ENCODE measurements at places on chromosomes 5 and 9. TPM values are rescaled to one million over a fixed set of nuclear protein-coding genes. Genes with fewer than 3 reads are reported as not detected.

FOXD4L5 gene
- total RNA-seq: 0.15 TPM

DRD1 gene
- under 0.01 TPM for total RNA-seq

IL4 gene
- total RNA-seq: not detected

LSM11 gene
- total RNA-seq: 3.5 TPM

DENND1A gene
- total RNA-seq: 13.4 TPM

CTNND2 gene
- not detected for total RNA-seq

AK3 gene
- 64.7 TPM for total RNA-seq

CCL27 gene
- total RNA-seq: 0.15 TPM

TNFSF8 gene
- not detected for total RNA-seq

UNC5A gene
- total RNA-seq: not detected

ZNF366 gene
- not detected for total RNA-seq

INPP5E gene
- total RNA-seq: 8.0 TPM

ROR2 gene
- 20.9 TPM for total RNA-seq

FREM1 gene
- 0.17 TPM for total RNA-seq

Measured in smooth muscle cell of trachea (primary cell).